ENCODE measurements at places on chromosomes 16 and 17.

DNA sequence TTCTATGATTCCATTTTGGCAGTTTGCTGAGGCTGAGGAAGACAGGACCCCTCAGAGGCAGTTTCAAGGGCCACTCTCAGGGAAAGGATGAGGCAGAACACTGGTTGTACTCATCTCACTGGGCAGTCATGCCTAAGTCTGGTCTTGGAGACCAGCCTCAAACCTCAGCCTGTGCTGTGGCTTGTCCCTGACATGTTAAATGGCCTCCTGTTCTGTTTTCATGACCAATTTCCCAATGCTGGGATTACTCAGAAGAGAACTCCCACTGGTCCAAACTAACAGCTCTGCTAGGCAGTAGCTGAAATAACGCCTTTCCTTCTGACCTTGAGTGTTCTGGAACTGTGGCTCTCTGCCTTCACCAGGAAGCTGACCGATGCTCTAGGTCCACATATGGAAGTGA, 8.4 kb upstream of the SPDYE4 start:
- no peak for DNase-seq

DNA sequence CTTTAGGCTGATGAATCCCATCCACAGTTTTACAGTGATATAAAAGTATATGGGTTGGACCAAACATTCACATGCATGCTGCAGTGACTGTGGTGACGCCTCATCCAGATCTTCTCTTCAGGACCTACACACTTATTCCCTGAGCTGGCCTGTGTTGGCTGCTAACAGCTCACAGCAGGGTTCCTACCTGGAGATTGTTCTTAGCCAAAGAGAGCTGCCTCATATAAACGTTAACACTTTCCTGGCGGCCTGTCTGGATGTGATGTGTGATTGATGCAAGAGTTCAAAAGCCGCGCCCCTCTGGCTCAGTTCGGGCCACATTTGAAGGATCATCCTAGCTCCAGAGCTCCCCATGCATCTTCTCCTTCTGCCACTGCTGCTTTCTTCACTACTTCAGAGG, 93.0 kb upstream of the NETO2 start:
- DNase-seq = no peak

DNA sequence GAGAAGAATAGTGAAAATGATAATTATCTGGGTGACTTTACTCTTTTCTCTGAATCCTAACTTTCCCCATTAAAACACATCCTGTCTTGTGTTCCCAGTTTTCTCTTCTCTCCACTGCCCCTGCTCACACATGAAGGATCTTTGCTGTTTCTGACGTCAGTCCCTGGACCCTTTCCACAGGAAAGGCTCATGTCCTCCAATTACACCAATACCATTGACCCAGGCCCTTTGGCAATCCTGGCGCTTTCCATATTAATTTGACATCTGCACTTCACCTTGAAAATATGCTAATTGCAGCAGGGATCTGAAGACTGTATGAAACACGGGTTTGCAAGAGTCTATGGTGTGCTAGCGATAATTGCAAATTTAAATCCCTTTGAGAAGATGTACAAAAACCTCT, 170.2 kb upstream of the GOT2 start:
- DNase-seq = no peak

- no peak for DNase-seq
Measured at GRCh38 chr17:8611619-8612298, 18.8 kb downstream of the MYH10 start.

DNA sequence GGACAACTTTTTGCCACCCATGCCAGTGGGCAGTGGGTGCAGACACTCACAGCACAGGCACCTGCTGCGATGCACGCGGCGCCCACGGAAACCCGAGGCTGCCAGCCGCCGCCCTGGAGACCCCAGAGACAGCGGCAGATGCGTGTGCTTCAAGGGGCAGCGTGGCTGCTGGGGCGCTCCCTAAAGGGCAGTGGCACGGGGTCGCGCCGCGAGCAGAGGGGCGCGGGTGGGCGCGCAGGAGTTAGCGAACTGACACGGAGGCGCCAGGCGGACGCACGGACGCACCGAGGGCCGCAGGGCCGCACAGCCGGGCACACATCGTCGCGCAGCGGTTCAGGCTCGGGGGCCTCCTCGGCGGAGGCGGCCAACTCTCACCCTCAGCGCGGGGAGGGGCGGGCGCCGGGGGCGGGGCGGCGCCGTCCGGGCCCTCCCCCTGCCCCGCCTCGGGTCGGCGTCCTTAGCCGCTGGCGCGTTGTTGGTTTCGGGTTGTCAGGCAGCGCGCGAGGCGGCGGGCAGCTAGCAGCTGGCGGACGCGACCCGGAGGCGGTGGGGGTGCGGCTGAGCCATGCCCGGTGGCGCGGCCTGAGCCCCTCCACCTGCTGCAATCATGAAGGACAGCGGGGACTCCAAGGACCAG, at the start of gene KIF19:
Gene KIF19 (plus strand): TSS at position 484 of the 637 bp plus-strand sequence. CDS start 124 bp downstream, at position 608.
- peak; percentile 53 for DNase-seq

- DNase-seq = no peak
Measured at GRCh38 chr16:67999985-68000384, 701 bp upstream of the DPEP2 start.

- DNase-seq = no peak
Measured at GRCh38 chr17:34368946-34369500, 6.0 kb upstream of the CCL1 start.

DNA sequence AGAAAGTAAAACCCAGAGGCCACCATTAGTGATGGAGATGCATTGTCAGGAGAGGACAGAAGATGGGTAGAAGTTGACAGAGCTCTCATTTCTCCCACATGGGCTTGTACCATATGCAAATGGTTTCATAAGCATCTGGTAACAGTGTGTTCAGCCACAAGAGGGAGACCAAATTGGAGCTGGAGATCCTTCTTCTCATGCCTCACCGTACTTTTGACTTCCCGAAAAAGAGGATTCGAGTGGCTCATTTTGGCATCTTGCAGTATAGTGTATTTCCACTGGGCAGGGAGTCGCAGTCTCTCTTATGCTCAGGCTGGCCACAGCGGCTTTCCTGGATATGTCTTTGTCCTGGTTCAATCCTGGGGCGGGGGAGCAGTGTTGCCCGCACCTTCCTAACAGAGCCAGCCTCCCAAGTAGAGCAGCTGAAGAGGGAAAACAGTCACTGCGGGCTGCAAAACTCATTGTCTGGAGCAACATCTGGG, 23.8 kb downstream of the TBC1D3B start:
- DNase-seq = no peak

DNA sequence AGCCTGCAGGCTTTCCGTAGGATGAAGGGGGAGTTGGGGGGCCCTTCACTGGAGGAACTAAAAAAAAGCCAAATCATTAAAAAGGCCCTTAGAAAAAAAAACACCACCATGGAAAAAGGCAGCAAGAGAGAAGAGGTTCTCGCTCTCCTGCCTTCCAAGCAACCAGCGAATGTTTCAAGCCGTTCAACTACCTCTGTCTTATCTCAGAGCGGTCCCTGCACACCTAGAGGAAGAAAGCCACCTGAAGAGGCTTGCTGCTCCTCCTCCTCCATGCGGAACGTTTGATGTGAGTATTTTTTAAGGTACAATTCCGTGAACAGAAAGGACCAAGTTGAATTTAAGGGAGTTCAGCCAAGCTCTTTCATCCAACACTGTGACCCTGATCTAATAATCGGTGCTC, 9.2 kb downstream of the NXN start:
- no peak for DNase-seq

DNA sequence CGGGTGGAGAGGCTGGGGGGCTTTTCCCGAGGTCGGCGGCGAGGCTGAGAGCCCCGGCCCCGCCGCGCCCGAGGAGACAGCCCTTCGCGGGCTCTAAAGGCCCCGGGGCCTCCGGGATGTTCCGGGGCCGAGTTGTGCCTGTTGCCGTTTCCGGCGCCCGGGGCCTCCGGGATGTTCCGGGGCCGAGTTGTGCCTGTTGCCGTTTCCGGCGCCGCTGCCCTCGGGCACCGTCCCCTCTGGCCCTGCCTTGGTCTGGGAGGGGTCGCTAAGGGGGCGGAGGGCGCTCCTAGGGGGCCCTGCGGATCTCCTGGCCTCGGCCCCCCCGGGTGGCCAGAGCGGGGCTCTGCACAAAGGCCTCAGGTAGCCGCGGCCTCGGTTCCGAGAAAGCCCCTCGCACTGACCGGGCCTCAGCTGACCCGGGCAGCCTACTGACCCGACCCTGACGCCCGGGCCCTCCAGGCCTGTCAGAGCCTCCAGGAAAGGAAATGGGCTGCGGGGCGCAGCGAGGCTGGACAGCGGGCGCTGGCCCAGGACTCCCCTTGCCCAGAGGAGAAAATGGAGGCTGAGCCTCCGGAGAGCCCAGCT, 24.2 kb downstream of the ACTG1 start:
- no peak for DNase-seq

- DNase-seq = no peak
Measured at GRCh38 chr16:68644715-68645493, at the start of gene CDH3. Gene CDH3, plus strand, starts transcription at chr16:68645310. Its CDS starts 70 bp downstream, at chr16:68645380.

GRCh38 chr16:84874004-84874435, 54.2 kb downstream of the CRISPLD2 start:
- DNase-seq = no peak

- no peak for DNase-seq
Measured at GRCh38 chr17:30236766-30237165, 1.3 kb upstream of the SLC6A4 start.

- no peak for DNase-seq
Measured at GRCh38 chr16:10485159-10485558, 95.2 kb downstream of the EMP2 start.

- no peak for DNase-seq
Measured at GRCh38 chr16:19745286-19746010, 27.4 kb downstream of the IQCK start.

GRCh38 chr16:26856271-26856670, 210.5 kb upstream of the C16orf82 start:
- DNase-seq = no peak

GRCh38 chr16:50313596-50314478, 47.5 kb downstream of the ADCY7 start:
- DNase-seq = peak; percentile 54

- no peak for DNase-seq
Measured at GRCh38 chr16:4743226-4743878, 9.0 kb downstream of the DNAAF8 start.

- DNase-seq = no peak
Measured at GRCh38 chr16:52547834-52548215, 882 bp upstream of the TOX3 start.

- peak; percentile 68 for DNase-seq
Measured at GRCh38 chr16:78796221-78796866, 696.9 kb downstream of the WWOX start.

DNA sequence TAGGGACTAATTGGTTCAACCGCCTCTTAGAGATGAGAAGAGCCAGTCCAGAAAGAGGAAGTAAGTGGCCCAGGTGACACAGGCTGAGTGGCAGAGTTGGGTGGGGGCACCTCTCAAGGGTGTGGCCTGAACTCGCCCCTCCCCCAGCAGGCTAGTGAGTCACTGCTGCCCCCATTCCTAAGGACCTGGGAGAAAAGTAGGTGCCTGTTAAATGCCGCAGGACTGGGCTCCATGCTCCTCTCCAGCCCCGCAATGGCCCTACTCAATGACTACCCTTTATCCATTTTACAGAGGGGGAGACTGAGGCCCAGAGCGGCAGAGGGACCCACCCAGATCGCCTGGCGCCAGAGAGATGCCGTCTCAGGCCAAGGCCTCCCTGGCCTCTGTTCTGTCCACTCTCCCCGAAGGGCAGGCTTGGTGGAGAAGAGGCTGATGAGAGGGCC, 8.1 kb downstream of the TMEM235 start:
- DNase-seq = no peak

- no peak for DNase-seq
Measured at GRCh38 chr17:51036084-51036483, 84.6 kb downstream of the SPAG9 start.

- peak; percentile 84 for DNase-seq
Measured at GRCh38 chr16:30567160-30567990, 4.1 kb downstream of the ZNF688 start.

DNA sequence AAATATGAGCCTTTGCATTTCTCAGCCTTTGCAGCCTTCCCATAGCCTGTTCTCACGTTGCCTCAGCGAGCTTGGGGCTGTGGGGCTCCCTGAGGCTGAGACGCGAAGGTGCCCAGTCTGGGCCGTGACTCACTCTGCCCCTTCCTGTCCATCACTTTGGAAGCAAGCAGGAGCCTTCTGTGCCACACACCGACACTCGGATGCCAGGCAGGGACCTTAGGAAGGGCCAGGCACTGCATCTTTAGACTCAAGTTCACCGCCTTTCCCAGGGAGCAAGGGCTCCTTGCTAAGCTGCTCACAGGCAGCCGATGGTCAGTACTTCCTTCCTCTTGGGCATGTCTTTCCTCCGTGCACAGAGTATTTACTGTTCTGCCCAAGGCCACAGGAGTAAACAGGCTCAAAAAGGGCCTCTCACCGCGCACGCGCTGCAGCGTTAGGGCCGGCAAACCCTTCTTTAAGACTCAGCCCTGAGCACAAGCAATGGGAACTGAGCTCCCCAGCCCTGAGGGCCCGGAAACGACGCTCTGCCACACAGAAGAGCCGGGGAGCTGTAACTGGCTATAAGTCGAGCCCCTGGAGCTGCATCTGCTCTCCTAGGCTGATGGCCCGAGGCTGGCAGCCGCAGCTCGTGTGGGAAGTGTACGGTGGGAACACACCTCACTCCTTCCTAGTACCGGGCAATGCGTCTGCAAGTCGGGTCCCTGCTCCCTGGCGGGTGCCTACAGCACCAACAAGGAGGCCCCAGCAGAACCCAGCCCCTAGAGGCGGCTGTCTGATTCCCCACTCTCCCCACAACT, 7.2 kb downstream of the TIMM22 start:
- no peak for DNase-seq

- DNase-seq = no peak
Measured at GRCh38 chr17:77392376-77393273, 251.9 kb downstream of the SEC14L1 start.

GRCh38 chr17:55768936-55769624, 18.2 kb downstream of the PCTP start:
- no peak for DNase-seq

DNA sequence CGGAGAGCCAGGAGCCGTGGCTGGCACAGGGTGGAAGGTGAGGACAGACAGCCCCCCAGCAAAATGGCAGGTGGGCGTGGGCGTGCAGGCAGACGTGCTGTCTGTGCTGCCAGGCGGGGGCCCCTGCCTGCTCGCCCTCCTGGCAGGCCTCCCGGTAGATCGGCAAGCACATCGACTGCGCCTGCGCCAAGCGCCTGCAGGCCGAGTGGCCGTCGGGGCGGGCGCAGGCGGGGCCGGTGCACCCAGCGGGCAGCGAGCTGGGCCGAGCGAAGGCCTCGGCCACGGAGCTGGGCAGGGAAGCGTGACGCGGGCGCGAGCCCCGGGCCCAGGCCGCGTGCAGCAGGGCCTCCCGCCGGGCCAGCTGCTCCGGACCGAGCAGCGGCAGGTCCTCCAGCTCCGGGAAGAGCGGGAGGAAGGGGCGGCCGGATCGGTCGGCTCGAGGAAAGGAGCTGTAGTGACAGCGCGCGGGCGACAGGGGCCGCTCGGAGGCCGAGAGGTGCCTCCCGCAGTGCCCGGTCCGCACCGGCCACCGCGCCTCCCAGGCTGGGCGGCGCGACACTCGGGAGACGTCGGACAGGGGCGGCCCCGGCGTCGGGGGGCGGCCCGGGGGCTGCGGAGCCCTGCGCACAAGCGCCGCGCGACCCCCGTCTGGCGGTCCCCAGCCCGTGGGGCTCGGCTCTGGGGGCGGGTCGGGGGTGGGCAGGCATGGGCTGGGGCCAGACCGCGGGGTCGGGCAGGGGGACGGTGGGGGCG, 16.9 kb downstream of the GRIN2C start:
- no peak for DNase-seq

- no peak for DNase-seq
Measured at GRCh38 chr17:57279432-57279831, 23.1 kb downstream of the MSI2 start.

Data from natural killer cell (primary cell).